ENCODE measurements at places on chromosomes 4 and X. TPM values are rescaled to one million over a fixed set of nuclear protein-coding genes. Genes with fewer than 3 reads are reported as not detected.
A peak's percentile ranks its signal among the peaks of the same experiment; 100 is the strongest.

DNA sequence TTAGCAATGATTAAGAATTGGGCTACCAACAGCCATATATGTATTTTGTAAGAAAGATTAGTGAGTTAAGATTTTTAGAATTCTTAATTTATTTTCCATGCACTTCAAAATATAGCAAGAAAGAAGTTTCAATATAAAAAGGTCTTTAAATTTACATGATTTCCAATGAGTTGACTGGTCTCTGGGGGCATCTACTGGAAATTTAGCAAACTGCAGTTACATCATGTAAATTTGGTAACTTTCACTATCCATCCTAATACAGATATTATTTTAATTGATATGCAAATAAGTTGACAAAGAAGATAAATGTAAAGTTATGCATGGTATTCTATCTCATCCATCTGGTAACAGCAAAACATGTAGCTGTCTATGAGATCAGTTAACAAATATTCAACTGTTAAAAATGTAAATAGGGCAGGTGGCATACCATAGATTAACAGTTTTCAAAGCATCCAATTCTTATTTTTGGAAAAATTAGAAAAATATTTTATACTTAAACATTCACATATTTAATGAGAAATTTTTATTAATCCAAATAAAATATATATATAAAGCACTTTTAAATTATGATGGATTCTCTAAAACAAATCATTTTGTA lies 29.1 kb downstream of the TTC29 start:
- DNase-seq = peak; percentile 18

GRCh38 chr4:30865691-30866090 lies 145.5 kb downstream of the PCDH7 start:
- no peak for DNase-seq

- DNase-seq = no peak
Observed at GRCh38 chr4:84159762-84160161, 339.3 kb downstream of the NKX6-1 start.

- peak; percentile 9 for DNase-seq
Observed at GRCh38 chrX:129553619-129554288, 13.7 kb downstream of the OCRL start.

GRCh38 chr4:76733068-76733771 lies 164.7 kb downstream of the SOWAHB start:
- DNase-seq = no peak

GRCh38 chrX:107477406-107477805 lies 28.0 kb downstream of the FRMPD3 start:
- no peak for DNase-seq

DNA sequence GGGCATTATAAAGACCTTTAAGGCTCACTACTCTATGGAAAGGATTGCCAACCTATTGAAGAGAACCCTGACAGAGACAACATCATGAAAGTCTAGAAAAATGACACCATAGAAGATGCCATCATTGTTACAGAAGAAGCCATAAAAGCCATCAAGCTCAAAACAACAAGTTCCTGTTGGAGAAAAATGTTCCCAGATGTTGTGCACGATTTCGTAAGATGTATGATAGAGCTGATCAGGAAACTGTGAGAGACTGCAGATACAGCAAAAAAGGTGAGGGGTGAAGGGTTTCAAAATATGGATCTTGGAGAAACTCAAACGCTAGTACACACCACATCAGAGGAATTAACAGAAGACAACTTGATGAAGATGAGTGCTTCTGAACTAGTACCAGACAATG lies 53.3 kb downstream of the WDFY3 start:
- DNase-seq = no peak

DNA sequence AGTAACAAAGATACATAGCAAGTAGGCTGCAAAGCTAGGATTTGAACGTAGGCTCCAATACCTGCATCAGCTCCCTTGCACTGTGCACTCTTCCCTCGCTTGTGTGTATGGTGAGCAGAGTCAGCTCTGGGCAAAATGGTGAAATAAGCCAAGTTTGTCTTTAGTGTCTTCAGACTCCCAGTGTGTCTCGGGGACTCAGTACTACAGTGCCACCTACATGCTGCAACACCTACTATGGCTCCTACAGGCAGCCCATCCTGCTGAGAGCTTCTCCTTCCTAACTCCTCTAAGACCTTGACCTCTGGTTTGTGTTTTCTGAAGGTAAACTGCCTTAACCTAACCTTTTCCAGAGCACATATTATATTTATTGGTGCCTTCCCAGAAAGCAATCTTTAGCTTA lies 42.5 kb downstream of the RTL9 start:
- DNase-seq = no peak

DNA sequence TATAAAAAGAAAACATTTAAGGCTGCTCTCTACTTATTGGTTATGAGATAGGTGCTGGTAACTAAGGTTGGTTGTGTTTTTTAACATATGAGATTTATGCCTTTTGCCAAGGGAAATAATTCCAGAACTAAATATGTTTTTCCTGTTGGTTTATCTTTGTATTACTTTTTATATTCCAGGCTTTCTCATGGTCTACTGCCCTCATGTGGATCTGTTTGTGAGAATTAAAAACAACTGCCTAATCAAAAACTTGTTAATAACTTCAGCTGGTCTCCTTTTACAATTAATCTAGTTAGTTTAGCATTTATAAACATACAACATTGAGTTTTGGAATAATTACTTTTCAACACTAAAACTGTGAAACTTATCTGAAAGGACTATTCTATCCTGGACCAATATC lies 1208.3 kb downstream of the ADGRL3 start:
- no peak for DNase-seq

DNA sequence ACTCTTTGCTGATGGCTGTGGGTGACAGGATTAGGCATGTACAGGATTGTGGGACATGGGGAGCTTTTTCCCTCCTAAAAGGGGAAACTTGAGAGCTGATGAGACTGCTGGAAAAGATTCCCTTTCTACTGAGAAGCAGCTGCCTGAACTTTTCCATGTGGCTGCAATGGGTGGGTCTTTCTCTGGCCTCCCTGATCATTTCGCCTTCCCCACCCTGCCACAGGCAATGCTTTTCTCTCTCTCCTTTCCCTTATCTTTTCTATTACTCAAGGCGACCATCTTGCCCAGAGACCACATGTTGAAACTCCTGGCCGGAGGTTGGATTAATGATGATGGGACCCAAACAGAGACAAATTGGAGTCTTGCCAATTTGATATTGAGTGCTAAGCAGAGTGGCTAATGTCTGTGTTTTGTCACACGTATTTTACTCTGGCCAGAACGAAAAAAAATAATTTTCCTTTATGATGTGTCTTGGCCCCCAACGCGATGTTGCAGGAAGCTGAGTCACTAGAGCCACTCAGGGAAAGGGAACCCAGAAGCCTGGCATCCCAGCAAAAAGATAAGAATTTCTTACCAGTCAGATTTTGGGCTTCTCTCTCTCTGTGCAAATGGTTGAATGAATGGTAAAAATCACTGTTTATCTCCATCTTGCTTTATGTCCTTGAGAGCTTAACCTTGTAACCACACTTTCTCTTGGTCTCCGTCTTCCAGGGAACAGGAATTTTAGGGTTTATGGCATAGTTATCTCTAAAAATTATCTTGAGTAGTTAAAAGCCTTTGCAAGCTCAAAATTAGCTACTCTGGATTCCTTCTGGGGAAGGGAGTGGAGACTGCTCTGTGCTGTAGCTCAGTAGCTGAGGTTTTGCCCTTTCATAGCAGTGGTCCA lies 19.4 kb upstream of the ATP8A1 start:
- peak; percentile 53 for DNase-seq

DNA sequence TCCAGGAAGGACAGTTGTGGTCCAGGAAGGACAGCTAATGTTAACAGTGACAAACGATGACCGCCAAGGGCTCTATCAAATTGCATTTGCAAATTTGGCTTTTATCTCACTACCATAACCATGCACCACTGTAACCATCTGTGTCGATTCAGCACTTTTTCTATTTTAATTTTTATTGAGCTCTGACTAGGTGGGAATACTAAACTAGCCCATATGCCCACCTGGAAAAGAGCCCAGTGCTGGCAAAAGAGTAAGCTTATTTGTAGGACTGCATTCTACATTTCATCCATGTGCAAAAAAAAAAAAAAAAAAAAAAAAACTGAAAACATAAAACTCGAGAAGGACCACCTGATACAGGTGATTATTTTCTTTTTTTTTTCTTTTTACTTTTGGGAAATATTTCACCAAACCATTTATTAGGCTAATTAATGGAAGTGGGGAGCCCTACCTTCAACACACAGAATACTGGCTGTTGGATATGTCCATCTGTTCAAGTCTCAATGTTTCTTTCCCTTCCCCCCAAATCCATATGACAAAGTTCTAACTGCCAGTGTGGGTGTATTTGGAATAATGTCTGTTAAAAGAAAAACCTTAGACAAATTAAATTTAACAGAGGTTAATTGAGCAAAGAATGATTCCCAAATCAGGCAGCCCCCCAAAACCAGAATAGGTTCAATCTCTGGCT lies 99.5 kb upstream of the MXRA5 start:
- no peak for DNase-seq

DNA sequence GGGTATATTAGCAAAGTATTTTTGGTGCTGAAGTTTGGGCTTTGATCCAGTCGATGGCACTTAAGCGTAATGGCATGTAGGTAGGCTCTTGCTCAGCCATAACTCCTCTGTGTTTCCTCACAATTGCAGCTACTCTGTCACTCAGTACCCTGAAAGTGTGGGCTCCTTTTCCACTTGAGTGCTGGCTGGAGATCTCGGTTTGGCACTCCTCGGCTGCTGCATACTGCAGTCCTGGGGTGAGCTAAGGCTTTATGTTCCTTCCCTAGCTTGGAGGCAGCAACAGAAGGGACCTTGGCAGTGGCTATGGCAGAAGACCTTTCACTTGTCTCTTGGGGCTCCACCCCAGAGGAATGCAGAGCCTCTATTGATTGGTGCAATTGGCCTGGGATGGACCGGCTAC lies 106.7 kb upstream of the GRXCR1 start:
- no peak for DNase-seq

DNA sequence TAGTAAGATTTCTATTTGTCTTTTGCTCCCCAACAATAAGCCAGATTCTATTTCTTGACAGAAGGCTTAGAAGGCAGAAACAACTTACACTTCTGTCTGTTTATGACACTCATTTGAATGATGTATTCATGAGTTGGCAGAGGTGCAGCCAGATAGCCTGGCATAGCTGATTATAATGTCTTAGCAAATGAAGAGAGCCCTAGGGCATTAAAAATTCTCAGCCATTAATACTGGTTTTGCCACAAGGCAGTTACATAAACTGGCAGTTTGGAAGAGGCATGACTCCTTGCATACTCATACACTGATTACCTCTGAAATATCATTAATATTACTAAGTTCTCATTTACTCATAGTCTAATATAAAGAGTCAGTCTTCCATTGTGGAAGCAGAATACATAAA lies 728.5 kb upstream of the NDST4 start:
- no peak for DNase-seq

GRCh38 chr4:73800206-73800605 lies 36.3 kb upstream of the CXCL6 start:
- DNase-seq = no peak

GRCh38 chr4:94038195-94038594 lies 169.5 kb upstream of the SMARCAD1 start:
- DNase-seq = no peak

DNA sequence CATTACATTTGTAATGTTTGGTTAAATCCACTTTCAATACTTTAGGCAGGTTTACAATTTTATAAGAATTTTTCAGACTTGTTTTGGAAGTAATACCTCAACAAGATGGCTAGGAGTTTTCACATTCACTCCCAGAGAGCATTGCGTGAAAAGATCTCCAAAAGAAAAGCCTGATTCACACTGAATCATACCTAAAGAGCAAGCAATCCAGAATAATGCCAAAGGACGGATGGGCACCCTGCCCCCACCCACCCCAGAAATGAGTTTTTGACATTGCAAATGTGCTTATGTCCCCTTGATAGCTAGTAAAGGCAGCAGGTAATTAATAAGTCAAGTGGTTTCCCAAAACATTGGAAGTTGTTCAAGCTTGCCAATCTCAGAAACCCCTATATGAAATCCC lies 557.7 kb upstream of the TENM3 start:
- no peak for DNase-seq

DNA sequence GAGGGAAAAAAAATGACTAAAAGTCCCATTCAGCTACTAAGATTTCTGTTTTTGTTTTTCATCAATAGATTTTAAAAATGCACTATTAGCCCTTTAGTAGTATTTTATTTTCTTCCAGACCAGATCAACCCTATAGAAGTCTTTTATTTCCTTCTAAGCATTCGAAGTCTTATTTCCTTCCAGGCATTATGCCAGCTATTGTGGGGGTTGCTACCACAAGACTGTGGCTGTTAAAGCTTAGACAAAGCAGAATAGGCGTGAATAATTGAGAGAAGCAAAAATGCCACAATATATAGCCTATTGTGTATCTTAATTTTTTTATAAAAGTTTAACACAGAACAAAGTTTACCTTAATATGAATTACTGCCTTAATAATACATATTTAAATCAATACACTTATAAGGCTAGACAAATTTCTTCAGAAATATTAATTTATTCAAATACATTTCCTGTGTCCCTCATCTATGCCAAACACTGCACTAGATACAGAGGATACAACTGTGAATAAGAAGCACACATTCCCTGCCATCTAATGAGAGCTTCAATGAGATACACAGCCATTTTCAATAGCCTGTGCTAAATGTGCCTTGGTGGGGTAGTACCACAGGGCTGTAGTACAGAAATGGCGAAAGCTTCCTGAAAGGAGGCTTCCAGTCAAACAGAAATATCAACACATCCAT lies 33.1 kb downstream of the SLC10A7 start:
- no peak for DNase-seq

DNA sequence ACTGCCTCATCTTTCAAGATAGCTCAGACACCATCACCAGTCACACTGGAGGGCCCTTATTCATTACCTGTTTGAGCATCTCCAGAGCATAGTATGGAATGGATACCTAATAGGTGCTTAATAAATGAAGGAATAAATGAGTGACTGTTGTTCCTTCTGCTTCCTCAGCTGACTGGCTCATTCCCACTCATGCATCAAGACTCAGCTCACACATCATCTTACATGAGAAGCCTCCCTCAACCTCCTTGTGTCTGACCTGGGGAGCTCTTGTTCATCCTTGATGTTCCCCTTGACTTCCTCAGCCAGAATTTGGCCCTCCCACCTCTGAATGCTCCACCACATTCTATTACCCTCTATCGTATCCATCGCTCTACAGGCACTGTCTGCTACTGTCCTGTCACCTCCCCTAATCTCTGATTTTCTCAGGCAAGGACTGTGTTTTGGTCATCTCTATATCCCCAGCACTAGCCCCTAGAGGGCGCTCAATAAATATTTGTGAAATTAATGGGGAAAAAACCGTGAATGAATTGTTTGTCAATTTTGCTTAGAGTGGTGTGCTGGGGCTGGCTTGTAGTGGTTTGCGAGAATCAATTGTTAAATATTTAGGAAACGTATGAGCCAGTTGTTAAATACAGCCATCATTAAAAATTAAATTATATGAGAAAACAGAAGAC lies 88.3 kb downstream of the NHSL2 start:
- DNase-seq = peak; percentile 31

Gene NLGN3
- 1.3 TPM for total RNA-seq

Gene H2BW1
- not detected for total RNA-seq

Gene SPANXD
- total RNA-seq = not detected

Gene SYTL5
- not detected for total RNA-seq

Gene CC2D2A
- total RNA-seq = 0.27 TPM

Gene MAGIX
- 3.5 TPM for total RNA-seq

Gene APLN
- not detected for total RNA-seq

Gene XG
- total RNA-seq = under 0.01 TPM

Gene PRDM8
- 25.3 TPM for total RNA-seq

Gene SLC10A6
- under 0.01 TPM for total RNA-seq

All from hematopoietic multipotent progenitor cell (in vitro differentiated cells).